Activated CD8-positive, alpha-beta memory T cell treated with anti-CD3 and anti-CD28 coated beads, Interleukin-2, amount 10 ng/mL, durations not matched to agents 7 days and 5 days (primary cell): ENCODE measurements at places on chromosomes 2 and 18. TPM values are rescaled to one million over a fixed set of nuclear protein-coding genes. Genes with fewer than 3 reads are reported as not detected.

Gene INO80B
- 39.5 TPM for total RNA-seq

Gene SIX3
- total RNA-seq, result not detected

Gene SNED1
- total RNA-seq, result 3.6 TPM

DNA sequence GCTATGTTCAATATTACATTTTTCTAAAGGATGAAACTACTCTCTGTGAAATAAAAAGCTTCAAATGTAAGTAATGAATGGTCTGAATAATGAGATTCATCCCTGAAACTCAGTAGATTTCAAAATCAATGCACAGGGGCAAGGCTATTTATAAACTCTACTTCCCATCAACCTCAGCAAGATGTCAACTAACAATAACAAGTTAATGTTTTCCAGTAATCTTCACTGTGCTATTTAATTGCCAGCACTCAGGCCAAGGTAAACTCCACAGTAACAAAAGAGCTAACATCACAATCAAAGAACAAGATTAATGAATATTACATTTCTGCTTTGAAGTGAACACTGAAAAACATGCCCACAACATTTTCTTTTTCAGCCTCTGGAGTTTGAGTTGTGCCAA lies 144.3 kb upstream of the ZFP36L2 start:
- no peak for DNase-seq

- DNase-seq, result no peak
These were observed 100.5 kb upstream of the MGAT5 start for GRCh38 chr2:134153294-134153880.

DNA sequence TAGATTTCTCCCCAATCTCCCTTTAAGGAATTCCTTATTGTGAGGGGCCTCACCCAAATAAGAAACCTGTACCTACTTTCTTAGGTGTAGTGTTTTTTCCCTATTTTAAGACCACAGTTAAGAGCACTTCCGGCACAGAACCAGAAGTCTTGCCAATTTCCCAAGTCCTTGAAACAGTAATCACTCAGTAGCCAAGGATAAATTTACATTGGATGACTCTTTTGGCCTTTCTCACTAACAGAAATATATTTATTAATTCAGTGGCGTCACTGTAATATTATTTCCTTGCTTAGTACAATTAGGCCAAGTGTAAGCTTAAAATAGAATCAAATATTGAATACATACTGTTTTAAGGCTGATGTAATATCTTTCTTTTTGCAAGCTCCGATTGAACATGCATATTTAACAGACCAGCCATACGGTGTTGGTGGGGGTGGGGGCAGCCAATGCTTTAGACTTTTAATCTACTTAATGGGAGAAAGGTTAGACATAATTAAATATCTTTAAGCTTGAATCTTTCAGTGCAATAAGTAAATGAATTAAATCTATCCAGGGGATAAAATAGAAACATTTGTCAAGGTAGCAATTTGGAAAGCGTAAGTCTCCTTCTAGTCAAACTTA lies 50.8 kb upstream of the ITGA6 start:
- no peak for DNase-seq

DNA sequence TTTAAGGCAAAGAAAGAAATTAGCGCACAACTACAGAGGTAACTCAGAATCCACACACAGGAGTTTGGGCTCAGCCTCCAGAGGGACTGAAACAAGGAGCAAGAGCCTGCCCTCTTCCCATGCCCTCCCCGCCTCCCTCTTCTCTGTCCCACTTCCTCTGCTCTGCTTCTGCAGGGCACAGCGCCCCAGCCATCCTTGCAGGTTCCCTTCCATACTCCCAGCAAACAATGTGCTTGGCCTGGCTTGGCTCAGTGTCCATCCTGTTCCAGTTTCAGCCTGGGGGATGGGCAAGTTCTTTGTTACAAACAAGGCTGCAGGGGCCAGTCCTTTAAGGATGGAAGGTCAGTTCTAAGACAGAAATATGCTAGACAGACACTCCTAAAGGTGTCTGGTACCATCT lies 133.5 kb downstream of the CDH20 start:
- DNase-seq, result no peak

DNA sequence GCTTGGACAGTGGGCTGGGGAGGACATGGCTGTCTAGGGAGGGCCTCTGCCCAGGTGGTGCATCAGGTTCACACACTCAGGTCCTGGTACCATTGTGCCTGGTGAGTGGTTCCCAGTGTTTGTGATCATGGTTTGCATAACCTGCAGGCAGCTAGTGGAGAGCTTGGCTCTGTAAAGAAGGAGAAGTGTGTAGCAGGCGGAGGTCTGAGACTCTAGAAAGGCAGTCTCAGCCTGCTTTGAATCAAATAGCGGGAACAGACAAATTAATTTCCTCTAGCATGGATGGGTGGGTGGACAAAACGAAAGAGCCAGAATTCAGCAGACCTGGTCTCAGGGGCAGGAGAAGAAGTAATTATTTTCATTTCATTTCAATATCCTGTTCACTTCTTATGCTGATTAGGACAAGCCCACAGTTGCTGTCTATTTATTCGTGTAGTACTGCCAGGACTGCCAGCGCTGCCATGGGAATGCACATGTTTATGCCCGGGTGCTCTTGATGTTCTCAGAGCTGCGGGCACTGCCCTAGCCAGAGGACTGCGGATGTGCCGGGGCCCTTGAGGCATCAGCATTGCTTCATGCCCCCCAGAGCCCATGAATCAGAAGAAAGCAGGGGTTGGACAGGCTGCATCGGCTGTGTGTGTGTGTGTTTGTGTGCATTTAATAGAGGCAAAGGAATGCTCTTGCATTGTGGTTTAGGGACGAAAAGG lies 45.4 kb upstream of the DLX2 start:
- DNase-seq, result no peak
